Fibroblast of the aortic adventitia (primary cell): ENCODE measurements at places on chromosomes 7 and 10. TPM values are rescaled to one million over a fixed set of nuclear protein-coding genes. Genes with fewer than 3 reads are reported as not detected.

DNA sequence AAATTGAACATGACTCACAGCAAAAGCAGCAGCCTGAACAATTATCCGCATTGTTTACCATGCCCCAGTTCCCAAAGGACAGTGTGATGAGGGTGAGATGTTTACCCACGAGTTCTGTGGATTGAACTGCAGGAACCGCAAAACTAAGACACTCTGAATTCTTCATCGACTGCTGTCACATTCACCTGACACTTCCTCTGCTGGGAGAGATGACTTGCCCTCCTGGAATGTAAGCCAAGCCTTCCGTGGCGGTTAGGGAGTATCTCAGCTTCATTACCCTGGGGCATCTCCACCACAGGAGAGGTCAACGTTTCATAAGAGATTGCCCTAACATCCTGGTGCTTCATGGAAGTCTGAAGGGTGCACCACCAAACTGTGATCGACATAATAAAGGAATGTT, 374.6 kb upstream of the ADARB2 start:
- DNase-seq = no peak

GRCh38 chr7:81492240-81492639, 277.6 kb downstream of the HGF start:
- DNase-seq = no peak

DNA sequence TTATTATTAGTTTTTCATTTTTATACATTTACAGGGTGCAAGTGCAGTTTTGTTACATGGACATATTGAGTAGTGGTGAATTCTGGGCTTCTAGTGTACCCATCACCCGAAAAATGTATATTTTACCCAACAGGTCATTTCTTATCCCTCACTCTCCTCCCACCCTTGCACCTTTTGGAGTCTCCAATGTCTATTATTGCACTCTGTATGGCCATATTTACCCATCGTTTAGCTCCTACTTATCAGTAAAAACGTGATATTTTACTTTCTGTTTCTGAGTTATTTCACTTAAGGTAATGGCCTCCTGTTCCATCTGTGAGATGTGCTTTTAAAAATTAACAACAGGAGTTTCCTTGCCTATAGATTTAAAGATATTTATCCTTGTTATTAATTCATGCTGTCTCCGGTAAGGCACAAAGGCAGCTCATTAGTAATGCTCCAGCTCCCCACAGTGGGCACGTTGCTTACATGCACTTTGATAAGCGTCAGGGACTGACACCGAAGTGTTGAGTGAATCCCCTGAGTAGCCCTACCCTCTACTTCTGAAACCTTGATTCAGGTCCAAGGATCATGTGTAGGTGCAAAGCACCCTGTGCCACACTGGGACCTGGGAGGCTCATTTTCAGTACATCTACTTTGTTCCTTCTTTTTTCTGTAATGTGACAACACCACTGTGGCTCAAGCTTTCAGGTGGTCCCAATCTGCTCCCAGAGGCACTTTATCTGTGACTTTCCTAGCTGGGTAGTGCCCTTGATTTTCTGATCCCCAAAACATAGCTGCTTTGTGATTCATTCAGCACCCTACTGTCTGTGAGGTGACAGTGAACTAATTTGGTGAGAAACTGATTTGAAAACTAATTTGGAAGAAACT, 27.3 kb downstream of the HYAL4 start:
- peak; percentile 66 for DNase-seq

GRCh38 chr10:93376372-93377293, 105.5 kb downstream of the MYOF start:
- DNase-seq = peak; percentile 95

The ADRA2A gene
- total RNA-seq = 0.82 and 2.6 TPM in 2 replicates

The GLI3 gene
- 7.0 and 7.2 TPM in 2 replicates for total RNA-seq
